Heart right ventricle (tissue), 16 donors: ENCODE measurements at places on chromosomes 13 and 19. TPM values are rescaled to one million over a fixed set of nuclear protein-coding genes. Genes with fewer than 3 reads are reported as not detected.
A peak's percentile ranks its signal among the peaks of the same experiment; 100 is the strongest.

SRRM5 gene
- total RNA-seq, result 0.20 TPM

EDNRB gene
- total RNA-seq, result 23.7 TPM

GRCh38 chr13:100129605-100130004, 40.7 kb downstream of the PCCA start:
- H3K36me3 ChIP-seq, result no peaks in the 10 kb centered on the region
- no peak overlapping the region for H3K27ac ChIP-seq
- no peak for DNase-seq
- no peak overlapping the region for H3K4me3 ChIP-seq

- no peak overlapping the region for H3K27ac ChIP-seq
- no peak overlapping the region for H3K4me3 ChIP-seq
- H3K4me1 ChIP-seq, result peaks cover 7% of the 10 kb centered on the region
- no peak for DNase-seq
- no peaks in the 10 kb centered on the region for H3K27me3 ChIP-seq
- H3K36me3 ChIP-seq, result no peaks in the 10 kb centered on the region
Measured at GRCh38 chr13:34546344-34547250, 395.5 kb upstream of the NBEA start.

RNF17 gene
- not detected for total RNA-seq

CD209 gene
- 29.6 TPM for total RNA-seq

GRCh38 chr13:98415326-98416070, 161.4 kb downstream of the STK24 start:
- peaks cover 18% of the 10 kb centered on the region for H3K36me3 ChIP-seq
- no peaks in the 10 kb centered on the region for H3K4me1 ChIP-seq
- H3K27ac ChIP-seq, result no peak overlapping the region
- H3K27me3 ChIP-seq, result no peaks in the 10 kb centered on the region
- no peak overlapping the region for H3K4me3 ChIP-seq

- no peak overlapping the region for H3K27ac ChIP-seq
- peak overlapping the region; percentile 30 for H3K4me3 ChIP-seq
- H3K4me1 ChIP-seq, result peaks cover 8% of the 10 kb centered on the region
- no peaks in the 10 kb centered on the region for H3K36me3 ChIP-seq
- no peaks in the 10 kb centered on the region for H3K27me3 ChIP-seq
Measured at GRCh38 chr13:20495087-20496023, 30.3 kb downstream of the CRYL1 start.

LAIR1 gene
- 5.0 TPM for total RNA-seq

DNA sequence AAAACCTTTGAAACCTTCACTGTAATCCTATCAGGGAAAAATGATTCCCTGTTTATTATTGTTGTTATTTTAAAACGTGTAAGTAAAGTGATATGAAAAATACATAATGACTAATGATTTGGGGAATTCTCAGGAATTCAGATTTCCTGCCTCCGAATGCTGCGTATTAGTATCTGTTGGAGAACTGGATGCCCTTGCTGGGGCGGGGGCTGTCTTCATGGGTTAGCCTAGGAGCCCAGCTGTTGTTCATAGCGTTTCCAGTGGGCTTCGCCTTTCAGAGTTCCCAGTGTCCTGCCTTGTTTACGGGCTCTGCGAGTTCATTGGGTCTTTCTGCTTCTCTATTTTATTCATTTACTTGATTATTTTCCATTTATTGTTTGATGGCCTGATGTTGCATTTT, 18.4 kb downstream of the NAXD start:
- H3K4me3 ChIP-seq, result no peak overlapping the region
- H3K4me1 ChIP-seq, result peaks cover 3% of the 10 kb centered on the region
- no peak for DNase-seq
- no peaks in the 10 kb centered on the region for H3K27me3 ChIP-seq
- H3K27ac ChIP-seq, result no peak overlapping the region

DNA sequence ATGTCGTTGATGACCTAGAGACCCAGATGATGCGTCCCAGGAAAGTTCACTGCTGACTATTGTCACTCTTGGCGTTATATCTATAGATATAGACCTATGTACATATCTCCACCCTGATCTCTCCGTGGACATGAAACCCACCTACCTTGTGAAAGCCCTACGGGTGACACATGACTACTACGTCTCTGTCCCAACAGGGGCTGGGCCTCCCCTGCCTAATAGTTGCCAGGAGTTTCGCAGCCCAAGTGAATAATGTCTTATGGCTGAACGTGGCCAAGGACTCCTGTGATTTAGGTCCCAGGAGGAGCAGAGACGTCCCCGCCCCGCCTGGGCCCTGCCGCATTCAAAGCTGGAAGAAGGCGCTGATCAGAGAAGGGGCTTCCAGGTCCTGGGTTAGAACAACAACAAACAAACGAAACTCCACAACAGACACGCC, 4.9 kb upstream of the POU4F1 start:
- H3K36me3 ChIP-seq, result no peaks in the 10 kb centered on the region
- H3K4me1 ChIP-seq, result peaks cover 41% of the 10 kb centered on the region
- no peak overlapping the region for H3K27ac ChIP-seq
- H3K27me3 ChIP-seq, result peaks cover 79% of the 10 kb centered on the region
- no peak for DNase-seq

MBD3L2 gene
- not detected for total RNA-seq

- H3K36me3 ChIP-seq, result no peaks in the 10 kb centered on the region
- no peak overlapping the region for H3K27ac ChIP-seq
- no peak overlapping the region for H3K4me3 ChIP-seq
- no peak for DNase-seq
Measured at GRCh38 chr13:43402380-43402779, 379.0 kb downstream of the DNAJC15 start.

DNA sequence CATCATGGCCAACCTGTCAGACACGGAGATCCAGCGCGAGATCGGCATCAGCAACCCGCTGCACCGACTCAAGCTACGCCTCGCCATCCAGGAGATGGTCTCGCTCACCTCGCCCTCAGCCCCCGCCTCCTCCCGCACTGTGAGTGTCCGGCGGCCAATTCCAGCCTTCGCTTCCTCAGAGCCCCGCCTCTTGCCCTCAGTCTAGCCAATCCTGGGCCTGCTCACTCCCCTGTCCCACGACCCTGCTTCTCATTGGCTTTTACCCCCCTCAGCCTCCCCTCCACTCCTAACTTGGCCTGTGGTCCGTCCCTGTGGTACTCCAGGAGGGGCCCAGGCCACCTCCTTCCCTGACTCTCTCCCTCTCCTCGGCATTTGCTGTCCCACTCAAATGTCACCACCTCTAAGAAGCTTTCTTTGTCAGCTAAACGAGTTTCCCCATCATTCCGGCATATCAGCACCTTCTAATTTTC, 12.3 kb downstream of the HRC start:
- peaks cover 13% of the 10 kb centered on the region for H3K4me1 ChIP-seq
- H3K36me3 ChIP-seq, result no peaks in the 10 kb centered on the region
- H3K4me3 ChIP-seq, result no peak overlapping the region
- no peaks in the 10 kb centered on the region for H3K27me3 ChIP-seq

- no peaks in the 10 kb centered on the region for H3K36me3 ChIP-seq
- peak overlapping the region; percentile 92 for H3K4me3 ChIP-seq
- no peaks in the 10 kb centered on the region for H3K27me3 ChIP-seq
- peaks cover 10% of the 10 kb centered on the region for H3K4me1 ChIP-seq
- peak overlapping the region; percentile 78 for H3K27ac ChIP-seq
Measured at GRCh38 chr19:17244618-17245534, 843 bp downstream of the NR2F6 start.

GRCh38 chr19:48806818-48807589, 3.8 kb downstream of the BCAT2 start:
- no peak overlapping the region for H3K4me3 ChIP-seq
- peaks cover 8% of the 10 kb centered on the region for H3K36me3 ChIP-seq
- no peaks in the 10 kb centered on the region for H3K27me3 ChIP-seq
- no peak overlapping the region for H3K27ac ChIP-seq

CDKN2D gene
- 12.1 TPM for total RNA-seq

MYH14 gene
- 111 TPM for total RNA-seq

DNA sequence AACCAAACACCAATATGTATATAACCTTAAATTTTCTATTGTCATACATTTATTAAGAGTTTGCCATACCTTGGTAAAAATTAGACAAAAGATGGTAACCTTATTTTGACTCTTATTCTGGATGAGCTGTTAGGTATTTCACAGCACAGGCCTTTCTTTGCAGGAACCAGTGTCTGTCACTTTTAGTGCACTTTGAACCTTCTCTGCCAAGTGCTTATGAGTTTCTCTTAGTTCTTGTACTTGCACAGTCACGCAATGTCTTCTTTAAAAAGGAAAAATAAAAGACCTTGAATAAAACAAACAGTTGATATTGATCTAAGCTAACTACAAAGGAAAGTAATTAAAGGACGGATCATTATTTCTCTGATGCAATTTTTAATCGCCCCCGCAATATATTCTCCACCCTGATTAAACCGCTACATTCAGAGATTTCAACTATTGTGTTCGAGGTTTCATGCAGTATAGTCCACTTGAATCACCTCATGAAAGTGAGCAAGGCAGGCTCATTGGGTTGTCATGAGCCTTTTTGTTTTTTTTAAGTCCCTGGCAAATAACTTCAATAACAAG, 534.5 kb downstream of the KLF5 start:
- no peaks in the 10 kb centered on the region for H3K27me3 ChIP-seq
- H3K36me3 ChIP-seq, result no peaks in the 10 kb centered on the region
- no peak overlapping the region for H3K4me3 ChIP-seq
- no peak overlapping the region for H3K27ac ChIP-seq
- H3K4me1 ChIP-seq, result no peaks in the 10 kb centered on the region

ADM5 gene
- 0.19 TPM for total RNA-seq

- no peaks in the 10 kb centered on the region for H3K27me3 ChIP-seq
- no peak for DNase-seq
- no peaks in the 10 kb centered on the region for H3K36me3 ChIP-seq
- H3K4me3 ChIP-seq, result no peak overlapping the region
- H3K27ac ChIP-seq, result no peak overlapping the region
- peaks cover 29% of the 10 kb centered on the region for H3K4me1 ChIP-seq
Measured at GRCh38 chr13:113926301-113926761, 47.5 kb downstream of the C13orf46 start.

GRCh38 chr19:43699506-43700394, 16.1 kb upstream of the IRGC start:
- peak; percentile 31 for DNase-seq
- peaks cover 19% of the 10 kb centered on the region for H3K4me1 ChIP-seq
- peak overlapping the region; percentile 45 for H3K4me3 ChIP-seq
- peaks cover 8% of the 10 kb centered on the region for H3K27me3 ChIP-seq

GET3 gene
- total RNA-seq, result 56.9 TPM

- H3K27me3 ChIP-seq, result no peaks in the 10 kb centered on the region
- DNase-seq, result no peak
- H3K36me3 ChIP-seq, result no peaks in the 10 kb centered on the region
- H3K4me3 ChIP-seq, result no peak overlapping the region
Measured at GRCh38 chr13:106528718-106529414, 6.6 kb downstream of the EFNB2 start.
